ENCODE measurements at places on chromosomes 12 and 14. TPM values are rescaled to one million over a fixed set of nuclear protein-coding genes. Genes with fewer than 3 reads are reported as not detected.
A peak's percentile ranks its signal among the peaks of the same experiment; 100 is the strongest.

DNA sequence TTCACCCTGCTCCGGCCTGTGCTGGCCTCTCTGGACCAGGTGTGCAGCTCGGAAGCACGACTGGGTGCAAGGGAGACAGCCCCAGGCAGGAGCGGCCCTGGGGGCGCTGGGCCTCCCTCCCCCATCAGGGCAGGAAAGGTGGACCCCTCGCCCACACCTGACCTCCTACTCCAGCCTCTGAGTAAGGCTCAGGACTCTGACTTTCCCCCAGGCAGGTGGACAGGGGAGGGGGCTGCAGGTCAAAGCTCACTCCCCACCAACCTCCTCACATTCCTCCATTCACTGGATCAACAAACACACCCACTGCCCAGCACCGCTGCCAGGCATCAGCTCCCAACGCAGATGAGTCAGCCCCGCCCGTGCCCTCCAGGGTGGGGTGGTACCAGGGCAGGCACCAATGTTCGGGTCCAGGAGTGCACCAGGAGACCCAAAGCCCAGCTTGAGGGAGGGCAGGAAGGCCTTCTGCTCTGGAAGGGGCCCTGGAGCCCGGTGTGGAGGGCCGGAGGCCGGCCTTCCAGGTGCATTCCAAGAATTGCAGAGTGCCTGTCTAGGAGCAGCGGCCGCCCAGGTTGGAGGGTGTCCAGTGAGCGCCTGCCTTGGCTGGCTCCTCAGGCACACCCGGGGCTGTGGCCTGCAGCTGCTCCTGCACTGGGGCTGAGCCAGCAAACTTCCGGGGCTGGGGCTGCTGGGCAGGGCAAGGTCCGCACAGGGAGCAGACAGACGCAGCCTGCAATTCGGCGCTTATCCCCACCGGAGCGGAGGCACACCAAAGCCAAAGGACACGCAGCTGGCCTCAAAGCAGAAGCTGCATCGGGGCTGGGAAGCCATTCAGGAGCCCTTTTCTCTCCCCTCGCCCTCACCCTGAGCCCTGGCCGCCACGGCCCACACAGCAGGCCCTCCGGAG is 1.6 kb upstream of the INF2 start:
- DNase-seq = no peak

DNA sequence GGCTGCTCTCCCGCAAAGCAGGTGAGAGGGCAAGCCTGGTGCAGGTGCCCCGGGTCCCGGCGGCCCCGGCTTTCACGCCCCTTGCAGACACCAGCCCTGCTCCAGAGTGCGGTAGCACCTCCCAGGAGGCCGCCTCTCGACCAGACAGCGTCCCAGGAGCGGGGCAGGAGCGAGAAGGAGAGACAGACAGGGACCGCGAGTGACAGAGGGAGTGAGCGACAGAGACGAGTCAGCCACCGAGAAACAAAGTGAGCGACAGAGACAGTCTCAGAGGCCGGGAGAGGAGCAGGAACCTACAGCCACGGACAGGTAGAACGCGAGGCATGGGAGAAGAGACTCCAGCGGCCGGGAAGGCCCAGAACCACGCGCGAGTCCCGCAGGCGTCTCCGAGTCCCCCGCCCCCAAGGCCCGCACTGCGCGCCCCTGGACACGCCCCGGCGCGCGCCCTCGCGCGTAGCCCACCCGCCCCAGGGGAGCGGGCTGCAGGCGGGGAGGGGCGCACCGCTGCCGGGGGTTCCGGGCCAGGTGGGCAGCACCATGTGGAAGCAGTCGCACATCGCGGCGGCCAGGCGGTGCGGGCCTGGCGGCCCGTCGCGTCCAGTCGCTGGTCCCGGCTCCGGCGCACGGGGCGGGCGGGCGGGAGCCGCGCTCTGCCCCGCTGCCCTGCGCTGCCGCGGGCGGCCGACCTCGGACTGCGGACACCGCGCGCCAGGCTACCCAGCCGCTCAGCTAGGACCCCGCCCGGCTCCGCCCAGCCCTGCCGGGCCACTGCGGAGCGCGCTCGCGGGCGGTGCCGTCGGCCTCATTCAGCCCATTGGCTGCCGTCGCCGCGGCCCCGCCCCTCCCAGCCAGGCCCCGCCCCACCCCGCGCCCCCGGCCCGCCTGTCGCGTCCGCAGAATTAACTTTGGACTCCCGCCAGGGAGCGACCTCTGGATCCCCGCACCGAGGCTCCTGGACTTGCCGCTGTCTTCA is at the start of gene AHNAK2:
AHNAK2 (minus strand) TSS at position 694 of the 973 bp plus-strand sequence; CDS start at position 557, 137 bp downstream.
- peak; percentile 77 for DNase-seq

DNA sequence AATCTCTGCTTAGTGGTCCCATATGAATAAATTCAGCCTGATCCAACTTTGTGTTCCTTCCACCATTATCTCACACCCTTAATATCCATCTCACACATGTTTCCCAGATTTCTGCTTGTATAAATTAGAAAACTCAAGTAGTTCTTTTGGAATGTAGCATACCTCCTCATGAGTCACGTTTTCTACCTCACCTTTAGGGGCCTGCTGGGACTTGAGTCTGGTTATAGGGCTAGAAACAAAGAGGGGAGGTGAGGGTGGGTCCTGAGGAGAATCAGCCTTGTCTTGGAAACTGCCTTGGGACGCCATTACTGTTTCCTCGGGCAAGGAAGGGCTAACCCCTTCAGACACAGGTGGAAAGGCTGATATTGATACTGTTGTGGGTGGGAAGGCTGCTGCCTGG is 51.1 kb downstream of the EMP1 start:
- no peak for DNase-seq

MIP gene
- total RNA-seq = not detected

All from CD4-positive, alpha-beta T cell (primary cell).